ENCODE measurements at places on chromosomes 2 and 18.

DNA sequence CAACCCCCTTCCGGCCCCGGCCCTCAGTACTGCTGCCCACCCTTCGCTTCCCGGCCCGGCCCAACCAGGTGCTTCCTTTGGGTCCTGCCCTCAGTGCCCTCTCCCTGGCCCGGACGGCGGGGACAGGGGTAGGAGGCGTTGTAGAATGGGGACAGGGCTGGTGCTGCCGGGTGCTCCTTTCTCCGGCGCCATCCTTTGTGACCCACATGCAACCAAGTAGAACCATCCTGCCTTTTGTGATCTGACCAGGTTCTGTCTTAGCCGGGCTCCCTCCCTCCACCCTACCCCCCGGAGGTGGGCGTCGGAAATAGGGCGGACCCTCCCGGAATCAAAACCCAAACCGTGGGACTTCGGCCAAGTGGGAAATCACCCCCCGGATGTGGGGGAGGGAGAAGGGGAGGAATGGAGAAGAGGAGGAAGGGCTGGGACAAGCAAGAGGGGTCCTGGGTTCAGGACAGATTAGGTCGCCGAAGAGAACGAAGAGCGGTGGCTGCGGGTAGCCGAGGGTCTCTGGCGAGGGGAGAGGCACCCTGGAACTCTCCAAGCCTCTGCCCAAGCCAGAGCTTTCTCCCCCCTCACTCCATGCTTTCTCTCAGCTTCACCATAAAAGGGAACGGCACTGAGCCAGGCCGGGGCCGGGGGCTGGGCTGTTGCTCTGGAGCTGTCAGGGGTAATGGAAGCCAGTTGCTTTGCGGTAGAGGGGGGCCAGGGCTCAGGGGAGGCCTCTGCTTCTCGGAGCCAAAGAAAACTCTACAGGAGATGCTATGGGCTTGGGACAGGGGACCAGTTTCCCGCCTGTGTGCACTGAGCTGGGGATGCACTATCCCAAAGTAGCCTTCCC is 756 bp upstream of the OST4 start:
- no peak for DNase-seq

GRCh38 chr2:121810959-121811853 is 55.8 kb downstream of the TSN start:
- DNase-seq: no peak

GRCh38 chr2:1610096-1610485 is 134.2 kb downstream of the PXDN start:
- DNase-seq: no peak

DNA sequence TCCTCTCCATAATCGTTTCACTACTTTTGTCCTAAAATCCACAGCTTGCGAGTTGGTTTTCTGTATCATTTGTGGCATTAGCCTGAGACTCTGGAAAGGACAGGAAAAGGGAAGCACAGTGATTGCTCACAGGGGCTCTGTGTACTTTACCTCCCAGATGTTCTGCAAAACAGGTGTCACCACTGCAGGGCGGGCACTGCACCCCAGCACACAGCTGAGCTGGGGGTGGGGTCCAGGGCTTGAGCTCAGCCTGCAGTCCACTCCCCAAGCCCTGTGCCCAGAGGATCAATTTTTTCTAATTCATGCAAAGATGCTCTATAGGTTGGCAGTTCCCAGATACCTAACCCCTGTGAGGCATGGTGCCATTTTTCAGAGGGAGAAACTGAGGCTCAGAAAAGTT is 119.4 kb upstream of the GLI2 start:
- DNase-seq: no peak

DNA sequence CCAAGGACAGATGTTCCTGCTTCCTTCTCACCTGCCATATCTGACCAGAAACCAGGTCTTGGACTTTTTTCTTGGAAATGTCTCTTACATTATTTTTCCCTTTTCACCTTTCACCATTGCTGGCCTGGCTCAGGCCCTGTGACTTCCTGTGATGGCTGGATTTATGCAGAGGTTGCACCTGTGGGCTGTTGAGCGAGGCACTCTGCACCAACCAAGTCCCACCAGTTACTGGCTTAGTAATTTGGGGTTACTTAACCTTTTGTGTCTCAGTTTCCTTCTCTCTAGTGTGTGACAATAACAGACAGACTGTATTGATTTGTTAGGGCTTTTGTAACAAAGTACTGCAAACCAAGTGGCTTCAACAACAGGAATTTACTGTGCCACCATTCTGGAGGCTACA is 110.0 kb downstream of the INSIG2 start:
- no peak for DNase-seq

GRCh38 chr18:9732031-9732430 is 23.9 kb downstream of the RAB31 start:
- no peak for DNase-seq

- DNase-seq: no peak
These were observed 242.3 kb downstream of the SRBD1 start for GRCh38 chr2:45368792-45369191.

DNA sequence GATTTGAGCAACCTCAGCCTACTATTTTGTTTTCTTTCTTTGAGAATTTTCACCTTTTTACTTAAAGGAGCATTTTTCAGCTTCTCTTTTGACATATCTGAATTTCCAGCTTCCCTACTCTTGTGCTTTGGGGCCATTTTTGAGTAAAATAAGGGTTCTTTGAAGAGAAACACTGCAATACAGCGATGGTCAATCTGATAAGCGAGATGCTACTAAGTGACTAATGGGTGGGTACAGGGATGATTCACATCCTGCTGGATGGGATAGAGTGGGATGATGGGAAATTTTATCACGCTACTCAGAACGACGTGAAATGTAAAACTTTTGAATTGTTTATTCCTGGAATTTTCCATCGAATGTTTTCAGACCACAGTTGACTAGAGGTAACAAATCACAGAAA is 211.5 kb downstream of the TMEM247 start:
- DNase-seq: no peak

- DNase-seq: no peak
These were observed 11.4 kb downstream of the ID2 start for GRCh38 chr2:8693157-8693821.

- no peak for DNase-seq
These were observed 40.7 kb upstream of the C2orf66 start for GRCh38 chr2:196849895-196850294.

DNA sequence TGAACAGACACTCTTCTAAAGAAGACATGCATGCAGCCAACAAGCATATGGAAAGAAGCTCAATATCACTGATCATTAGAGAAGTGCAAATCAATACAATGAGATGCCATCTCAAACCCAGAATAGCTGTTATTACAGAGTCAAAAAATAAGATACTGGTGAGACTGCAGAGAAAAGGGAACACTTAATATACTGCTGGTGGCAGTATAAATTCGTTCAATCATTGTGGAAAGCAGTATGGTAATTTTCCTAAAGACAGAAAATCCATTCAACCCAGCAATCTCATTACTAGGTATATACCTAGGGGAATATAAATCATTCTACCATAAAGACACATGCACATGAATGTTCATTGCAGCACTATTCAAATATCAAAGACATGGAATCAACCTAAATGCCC is 116.6 kb upstream of the LTBP1 start:
- no peak for DNase-seq

DNA sequence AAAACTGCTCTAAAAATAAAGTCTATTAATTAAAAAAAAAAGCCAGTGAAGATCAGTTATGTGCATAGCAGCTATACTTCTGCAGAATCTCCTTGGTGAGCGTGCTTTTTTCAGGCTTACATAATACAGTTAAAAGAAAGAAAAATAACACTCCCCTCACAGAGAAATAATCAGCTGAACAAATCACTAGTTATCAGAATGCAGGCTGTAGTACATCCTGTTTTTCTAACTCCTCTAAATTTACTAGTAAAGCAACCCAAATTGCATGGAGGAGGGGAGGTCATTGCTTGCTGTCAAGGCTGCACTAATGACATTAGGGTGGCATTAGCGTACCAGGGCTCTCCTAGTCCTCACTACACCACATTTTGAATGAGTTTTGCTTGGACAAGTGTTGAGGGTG is 192.2 kb downstream of the PLCL1 start:
- DNase-seq: no peak

GRCh38 chr2:47035615-47036488 is 119.3 kb downstream of the STPG4 start:
- DNase-seq: no peak

GRCh38 chr18:70634576-70635147 is 345.8 kb downstream of the SOCS6 start:
- DNase-seq: no peak

GRCh38 chr2:69958480-69958879 is 3.0 kb downstream of the ASPRV1 start:
- no peak for DNase-seq

DNA sequence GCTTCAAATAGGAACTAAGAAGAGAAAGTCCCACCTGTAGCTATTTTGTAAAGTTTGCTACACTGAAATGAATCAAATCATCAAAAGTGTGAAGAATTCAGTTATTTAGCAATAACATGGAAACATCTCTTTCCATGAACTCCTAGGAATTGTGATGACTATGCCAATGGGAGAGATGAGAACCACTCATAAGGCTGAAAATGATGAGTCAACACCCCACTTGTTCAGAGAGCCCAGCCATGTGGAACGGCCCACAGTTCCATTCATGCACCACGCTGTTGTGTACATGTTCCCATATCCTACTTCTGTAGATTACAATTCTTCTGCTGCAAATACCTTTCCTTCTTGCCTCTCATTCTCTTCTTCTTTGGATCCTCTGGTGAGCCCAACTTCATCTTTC is 645.5 kb upstream of the ID2 start:
- no peak for DNase-seq

DNA sequence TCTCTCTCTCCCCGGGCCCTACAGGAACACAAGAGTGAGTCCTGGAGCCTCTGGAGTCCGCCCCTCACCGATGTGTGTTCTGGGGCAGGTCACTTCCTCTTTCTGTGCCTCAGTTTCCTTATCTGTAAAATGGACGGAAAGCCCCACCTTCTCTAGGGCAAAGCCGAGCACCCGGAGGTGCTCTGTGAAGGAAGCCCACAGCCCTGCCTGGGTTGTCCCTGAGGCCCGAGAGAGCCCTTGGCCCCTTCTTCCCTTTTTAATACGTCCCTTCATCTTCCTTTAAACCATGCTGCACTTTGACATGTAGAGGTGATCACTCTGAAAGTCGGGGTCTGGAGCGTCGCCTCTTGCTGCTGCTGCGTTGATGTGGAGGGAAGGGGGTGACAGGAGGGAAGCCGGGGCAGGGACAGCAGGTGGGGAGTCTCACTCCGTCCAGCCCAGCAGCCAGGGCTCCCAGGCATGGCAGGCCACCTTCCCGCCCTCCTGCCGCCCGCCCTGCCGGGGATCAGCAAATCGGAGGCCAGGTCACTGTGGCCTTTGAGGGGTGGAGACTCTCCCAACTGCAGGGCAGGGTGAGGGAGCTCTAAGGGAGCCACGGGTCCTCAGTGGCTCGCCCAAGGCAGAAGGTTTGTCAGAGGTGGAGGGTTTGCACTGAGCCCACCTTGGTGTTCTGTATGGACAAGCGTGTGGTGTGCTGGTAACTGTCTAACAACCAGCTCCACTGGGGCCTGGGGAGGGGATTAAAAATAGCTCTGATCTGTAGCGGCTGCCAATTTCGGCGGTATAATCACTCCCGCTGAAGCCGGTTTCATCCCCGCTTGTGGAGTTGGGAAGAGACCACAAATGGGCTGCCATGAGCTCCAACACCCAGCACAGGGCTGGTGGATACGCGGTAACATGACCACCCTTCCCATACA is 135.9 kb upstream of the ID2 start:
- DNase-seq: no peak

GRCh38 chr18:9619545-9619944 is 5.2 kb upstream of the PPP4R1 start:
- no peak for DNase-seq

- no peak for DNase-seq
These were observed 762 bp downstream of the HDAC4 start for GRCh38 chr2:239399921-239400595.

DNA sequence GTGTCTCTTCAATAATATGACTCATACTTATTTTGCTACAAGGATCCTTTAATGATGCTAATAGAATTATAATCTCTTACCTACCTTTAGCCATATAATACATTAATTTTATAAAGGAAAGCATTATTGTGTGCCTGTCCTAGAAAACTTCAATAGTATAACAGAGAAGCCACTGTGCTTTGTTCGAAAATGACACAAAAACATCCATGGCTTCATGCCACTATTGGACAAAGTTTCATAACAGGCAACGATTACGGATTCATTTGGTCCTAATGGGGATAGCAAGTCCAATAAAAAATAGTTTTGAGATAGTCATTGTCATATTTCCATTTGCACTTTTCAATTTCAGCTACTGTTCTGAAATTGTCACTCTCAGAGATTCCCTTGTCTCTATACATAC is 52.5 kb upstream of the CCDC150 start:
- DNase-seq: no peak

GRCh38 chr18:56662063-56662408 is 10.9 kb downstream of the WDR7 start:
- DNase-seq: no peak

- no peak for DNase-seq
These were observed 77.4 kb downstream of the RTP5 start for GRCh38 chr2:241947004-241947350.

DNA sequence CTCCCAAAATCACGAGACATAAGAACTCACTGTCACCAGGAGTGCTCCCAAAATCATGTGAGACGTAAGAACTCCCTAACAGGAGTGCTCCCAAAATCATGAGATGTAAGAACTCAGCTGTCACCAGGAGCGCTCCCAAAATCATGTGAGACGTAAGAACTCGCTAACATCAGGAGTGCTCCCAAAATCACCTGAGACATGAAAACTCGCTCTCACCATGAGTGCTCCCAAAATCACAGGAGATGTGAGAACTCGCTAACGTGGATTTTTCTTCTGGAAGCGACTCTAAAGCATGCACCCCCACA is 53.1 kb downstream of the CTDP1 start:
- DNase-seq: no peak

DNA sequence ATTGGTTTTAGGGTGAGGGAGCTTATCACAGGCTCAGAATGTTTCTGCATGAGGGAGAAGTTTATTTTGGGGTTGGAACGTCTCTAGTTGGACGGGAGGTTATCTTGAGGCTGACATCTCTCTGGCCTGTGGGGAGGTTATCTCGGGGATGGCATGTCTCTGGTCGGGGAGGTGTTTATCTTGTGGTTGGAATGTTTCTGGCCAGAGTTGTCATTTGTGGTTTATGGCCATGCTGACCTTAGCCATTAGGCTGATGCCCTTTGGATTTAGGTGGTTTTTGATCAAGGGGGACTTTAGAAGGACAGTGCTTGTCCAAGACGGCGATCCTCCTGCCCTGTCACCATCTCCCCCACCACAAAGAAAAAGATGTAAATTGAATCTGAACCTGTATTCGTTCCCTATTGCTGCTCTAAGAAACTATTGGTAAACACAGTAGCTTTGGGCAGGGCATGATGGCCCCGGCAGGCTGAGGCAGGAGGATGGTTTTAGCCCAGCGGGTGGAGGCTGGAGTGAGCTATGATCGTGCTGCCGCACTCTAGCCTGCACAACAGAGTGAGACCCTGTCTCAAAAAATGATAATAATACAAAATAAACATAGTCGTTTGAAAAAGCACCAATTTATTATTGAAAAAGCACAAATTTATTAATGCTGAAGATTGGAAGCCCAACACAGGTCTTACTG is 17.8 kb upstream of the MPPE1 start:
- no peak for DNase-seq

- DNase-seq: no peak
These were observed 7.3 kb upstream of the PLEK start for GRCh38 chr2:68357605-68358337.
